ENCODE measurements at places on chromosomes 3 and 15.

DNA sequence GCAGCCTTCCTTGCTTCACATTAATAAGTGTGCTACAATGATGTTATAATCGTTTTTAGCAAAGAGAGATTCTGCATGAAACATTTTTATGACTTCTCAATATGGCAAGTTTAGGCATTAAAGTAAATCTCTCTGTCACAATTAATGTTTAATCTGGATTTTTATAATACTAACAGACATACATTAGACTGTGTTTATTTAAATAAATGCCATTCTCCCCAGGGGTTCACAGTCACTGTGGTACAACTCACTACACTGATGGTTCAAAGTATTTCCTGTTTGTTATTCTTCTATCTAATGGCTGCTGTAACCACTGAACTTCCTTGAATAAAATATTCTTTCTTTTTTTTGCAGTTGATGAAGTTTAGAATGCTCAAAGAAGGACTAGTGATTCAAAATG, 59.0 kb downstream of the SLC12A1 start:
- no peak for DNase-seq

DNA sequence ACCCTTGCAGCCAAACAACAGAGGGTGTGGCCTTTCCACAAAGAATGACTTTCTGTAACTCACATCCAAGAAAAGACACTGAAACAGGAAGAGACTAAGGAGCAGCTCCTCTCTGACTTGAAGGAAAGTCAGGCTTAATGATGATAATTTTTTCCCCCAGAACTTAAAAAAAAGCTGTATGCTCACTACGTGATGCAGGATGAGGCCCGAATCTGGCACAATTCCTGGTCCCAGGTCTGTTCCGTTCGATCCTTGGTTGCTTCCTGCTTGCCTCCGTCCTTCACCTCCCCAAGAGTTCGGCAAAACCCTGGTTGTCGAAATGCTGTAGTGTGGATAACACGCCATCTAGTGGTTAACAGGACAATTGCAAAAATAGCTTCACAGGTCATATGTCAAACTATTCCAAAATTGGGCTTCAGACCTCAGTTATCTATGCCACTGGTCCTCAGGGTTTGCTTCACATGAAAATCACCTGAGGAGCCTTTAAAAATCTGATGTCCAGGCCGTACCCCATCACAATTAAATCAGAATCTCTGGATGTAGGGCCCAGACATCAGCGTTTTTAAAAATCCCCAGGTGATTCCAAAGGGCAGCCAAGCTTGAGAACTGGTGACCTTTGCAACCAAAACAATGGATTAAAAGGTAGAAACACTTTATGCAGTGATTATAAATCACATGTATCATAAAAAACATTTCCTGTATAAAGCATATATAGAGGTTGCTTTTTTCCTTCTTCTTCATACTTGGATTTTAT, 28.1 kb upstream of the SYNM start:
- DNase-seq, result peak; percentile 76

GRCh38 chr3:67522081-67522480, 132.3 kb downstream of the SUCLG2 start:
- no peak for DNase-seq

DNA sequence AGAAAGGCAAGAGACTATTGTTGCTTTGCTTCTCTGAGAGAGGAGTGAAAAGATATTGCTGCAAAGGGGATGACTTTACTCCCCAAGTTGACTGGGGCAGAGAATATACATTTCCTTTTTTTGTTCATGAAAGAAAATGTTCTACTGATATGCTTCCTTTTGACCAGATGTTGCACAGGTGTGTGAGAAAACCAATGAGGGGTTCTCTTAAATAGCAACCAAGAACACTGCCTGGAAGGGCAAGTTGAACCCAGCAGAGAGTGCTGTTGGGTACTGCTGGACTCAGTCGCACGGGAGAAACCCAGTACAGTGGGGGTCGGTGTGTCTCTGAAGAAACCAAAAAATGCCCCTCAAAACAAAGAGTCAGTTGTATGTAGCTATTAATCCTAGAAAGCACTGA, 101.2 kb downstream of the CHST2 start:
- no peak for DNase-seq

All from fibroblast of gingiva (primary cell).